Endodermal cell (in vitro differentiated cells): ENCODE measurements at places on chromosomes 5 and 9.

DNA sequence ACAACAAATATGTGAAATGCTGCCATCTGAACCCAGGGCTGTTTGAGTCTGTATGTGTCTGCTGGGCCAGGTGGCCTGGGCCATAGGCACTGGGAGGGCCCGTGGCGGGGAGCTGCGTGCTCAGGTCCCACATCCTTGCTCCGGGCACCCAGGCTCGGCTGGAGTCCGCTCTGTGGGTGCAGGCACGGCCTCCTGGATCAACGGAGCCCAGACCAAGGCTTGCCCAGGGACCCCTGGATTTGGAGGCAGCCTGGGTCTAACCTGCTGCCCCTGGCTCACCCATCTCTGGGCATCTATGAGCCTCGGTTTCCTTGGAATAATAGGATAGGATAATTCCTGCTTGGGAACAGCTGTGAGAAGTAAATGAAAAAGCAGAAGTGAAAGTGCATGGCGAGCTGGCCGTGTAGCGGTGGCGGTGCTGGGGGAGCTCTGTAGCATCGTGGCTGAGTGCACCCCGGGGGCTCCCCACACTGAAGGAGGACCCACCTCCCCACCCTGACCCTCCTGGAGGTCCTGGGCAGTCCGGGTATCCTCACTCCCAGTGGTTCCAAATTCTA, 1.2 kb downstream of the CDHR2 start:
- no peaks in the 10 kb centered on the region for H3K4me1 ChIP-seq
- H3K4me3 ChIP-seq, result no peak overlapping the region
- H3K27me3 ChIP-seq, result no peaks in the 10 kb centered on the region

GRCh38 chr5:146836226-146836842, 42.2 kb downstream of the PPP2R2B start:
- no peaks in the 10 kb centered on the region for H3K36me3 ChIP-seq
- no peaks in the 10 kb centered on the region for H3K4me1 ChIP-seq
- no peak overlapping the region for H3K27ac ChIP-seq
- no peak overlapping the region for H3K4me3 ChIP-seq
- DNase-seq, result no peak

- H3K27ac ChIP-seq, result no peak overlapping the region
- peaks cover 7% of the 10 kb centered on the region for H3K4me1 ChIP-seq
- no peak overlapping the region for H3K4me3 ChIP-seq
- no peak for DNase-seq
- H3K36me3 ChIP-seq, result no peaks in the 10 kb centered on the region
- no peaks in the 10 kb centered on the region for H3K27me3 ChIP-seq
Observed at GRCh38 chr5:82982846-82983245, 94.3 kb downstream of the TMEM167A start.

- H3K27me3 ChIP-seq, result no peaks in the 10 kb centered on the region
- H3K36me3 ChIP-seq, result peaks cover 81% of the 10 kb centered on the region
- H3K27ac ChIP-seq, result no peak overlapping the region
- H3K4me1 ChIP-seq, result no peaks in the 10 kb centered on the region
Observed at GRCh38 chr9:93531374-93531773, 45.0 kb upstream of the PHF2 start.

GRCh38 chr9:17349831-17350230, 215.0 kb downstream of the CNTLN start:
- no peaks in the 10 kb centered on the region for H3K4me1 ChIP-seq
- no peaks in the 10 kb centered on the region for H3K27me3 ChIP-seq
- no peak for DNase-seq
- H3K27ac ChIP-seq, result no peak overlapping the region
- H3K36me3 ChIP-seq, result no peaks in the 10 kb centered on the region

- no peak for DNase-seq
- peaks cover 72% of the 10 kb centered on the region for H3K36me3 ChIP-seq
- H3K4me1 ChIP-seq, result no peaks in the 10 kb centered on the region
- no peak overlapping the region for H3K27ac ChIP-seq
Observed at GRCh38 chr9:109088221-109088620, 31.5 kb downstream of the TMEM245 start.
